ENCODE measurements at places on chromosomes 2 and 18. TPM values are rescaled to one million over a fixed set of nuclear protein-coding genes. Genes with fewer than 3 reads are reported as not detected.

Gene NEU2
- not detected for total RNA-seq

DNA sequence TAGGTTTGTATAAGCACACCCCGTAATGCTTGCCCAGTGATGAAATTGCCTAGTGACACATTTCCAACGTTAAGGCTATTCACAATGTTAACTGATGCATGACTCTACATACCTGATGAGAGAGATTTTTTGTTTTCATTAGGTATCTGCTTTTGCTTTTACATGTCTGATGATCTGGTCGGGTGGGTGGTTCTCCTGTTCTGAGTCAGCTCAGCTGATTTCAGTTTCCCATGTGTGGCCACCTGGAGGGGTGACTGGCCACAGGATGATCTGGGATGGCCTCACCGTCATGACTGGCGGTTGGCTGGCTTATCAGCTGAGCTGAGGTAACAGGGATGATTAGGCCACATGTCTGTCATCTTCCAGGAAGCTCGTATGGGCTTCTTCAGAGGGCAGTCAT is 33.8 kb upstream of the ACYP2 start:
- DNase-seq = no peak

- DNase-seq = no peak
These were observed 282.8 kb upstream of the VWC2L start for GRCh38 chr2:214128040-214128439.

Gene SLC11A1
- 0.09 TPM for total RNA-seq

DNA sequence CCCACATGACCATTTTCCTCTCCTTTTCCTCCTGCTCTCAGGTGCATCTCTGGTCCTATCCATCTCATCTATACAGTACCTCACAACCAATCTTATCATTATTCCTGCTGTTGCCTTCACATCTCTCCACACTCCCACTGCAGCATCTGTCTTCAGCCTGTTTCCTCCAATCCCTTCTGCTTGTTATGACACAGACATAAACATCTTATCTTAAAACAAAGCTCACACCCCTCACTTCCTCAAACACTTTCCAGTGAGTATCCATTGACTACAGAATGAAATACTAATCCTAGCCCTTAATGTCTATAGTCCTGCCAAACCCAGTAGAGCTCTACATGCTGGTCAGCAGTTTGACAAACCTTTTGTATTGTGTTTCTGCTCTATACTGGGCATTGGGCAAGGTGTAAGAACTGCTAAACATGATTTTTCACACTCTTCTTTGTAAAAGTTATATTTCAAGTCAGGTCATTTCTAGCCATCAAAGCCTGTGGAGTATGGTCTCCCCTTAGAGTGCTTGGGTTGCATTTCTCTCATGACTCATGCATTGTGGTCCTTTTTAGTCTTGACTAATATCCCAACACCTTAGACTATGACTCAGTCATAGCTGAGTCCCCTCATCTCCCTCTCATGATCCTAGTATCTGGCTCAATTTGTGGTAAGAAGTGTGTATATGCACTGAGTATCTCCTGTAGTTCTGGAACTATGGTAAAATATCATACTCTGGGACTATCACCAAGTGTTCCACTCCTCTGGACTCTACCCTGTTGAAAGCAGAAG is 187.0 kb downstream of the CYRIA start:
- no peak for DNase-seq

GRCh38 chr2:118044103-118044716 is 30.3 kb upstream of the CCDC93 start:
- no peak for DNase-seq

DNA sequence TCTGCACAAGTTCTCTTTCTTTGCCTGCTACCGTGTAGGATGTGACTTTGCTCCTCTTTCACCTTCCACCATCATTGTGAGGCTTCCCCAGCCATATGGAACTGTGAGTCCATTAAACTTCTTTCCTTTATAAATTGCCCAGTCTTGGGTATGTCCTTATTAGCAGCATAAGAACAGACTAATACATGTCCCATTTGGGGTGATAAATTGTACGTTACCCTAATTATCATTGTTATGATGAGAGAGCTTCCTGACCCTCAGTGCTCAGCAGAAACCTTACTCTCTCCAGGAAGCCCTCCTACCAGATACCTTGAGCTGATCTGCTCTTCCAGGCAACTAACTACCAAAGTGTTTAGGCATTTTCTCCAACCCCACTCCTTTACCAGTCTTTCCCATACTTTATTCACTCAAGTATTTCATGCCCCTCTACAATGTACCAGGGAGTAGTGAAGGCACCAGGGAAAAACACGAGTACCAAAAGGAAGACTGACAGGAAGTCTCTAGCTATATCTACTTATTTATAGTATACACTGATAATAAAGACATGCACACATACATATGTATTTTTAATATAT is 196.2 kb downstream of the MYCN start:
- no peak for DNase-seq

Gene CPLX4
- total RNA-seq = not detected

Gene CNRIP1
- total RNA-seq = 46.9 TPM

Gene INHBB
- not detected for total RNA-seq

Gene ATP6V1C2
- total RNA-seq = not detected

All from fibroblast of the aortic adventitia (primary cell).